Activated CD8-positive, alpha-beta T cell treated with anti-CD3 and anti-CD28 coated beads for 36 hours (primary cell): ENCODE measurements at places on chromosomes 7 and 10. TPM values are rescaled to one million over a fixed set of nuclear protein-coding genes. Genes with fewer than 3 reads are reported as not detected.

The EFCAB10 gene
- not detected for total RNA-seq

The ZYX gene
- total RNA-seq = 111 TPM

The DNAJC30 gene
- 6.7 TPM for total RNA-seq

The BRAF gene
- total RNA-seq = 30.6 TPM

GRCh38 chr7:80640846-80641245 is 2.4 kb downstream of the CD36 start:
- no peak for DNase-seq

DNA sequence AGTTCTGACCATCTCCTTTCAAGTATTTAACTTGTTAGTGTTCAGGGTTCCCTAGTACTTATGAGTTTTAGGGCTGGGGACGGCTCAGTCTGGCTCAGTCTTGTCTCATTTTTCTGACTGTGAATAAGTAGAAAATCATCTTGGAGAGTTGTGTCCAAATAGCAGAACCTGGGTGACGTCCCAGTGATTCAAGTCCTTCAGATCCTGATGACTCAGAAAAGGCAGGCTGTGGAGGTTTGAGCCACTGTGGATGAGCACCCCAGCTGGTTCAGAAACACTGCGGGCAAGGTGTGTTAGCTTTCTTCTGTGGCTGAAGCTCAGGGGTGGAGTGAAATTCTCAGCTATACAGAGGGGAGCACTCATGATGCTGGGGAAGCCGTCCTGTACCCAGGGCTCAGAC is 154.4 kb upstream of the NPY start:
- DNase-seq = no peak

- DNase-seq = peak; percentile 98
Measured at GRCh38 chr7:142808802-142809583, 38.2 kb downstream of the PRSS2 start.

- no peak for DNase-seq
Measured at GRCh38 chr7:121034929-121035328, 46.4 kb downstream of the CPED1 start.

GRCh38 chr7:55527307-55527706 is 45.0 kb downstream of the VOPP1 start:
- DNase-seq = no peak

DNA sequence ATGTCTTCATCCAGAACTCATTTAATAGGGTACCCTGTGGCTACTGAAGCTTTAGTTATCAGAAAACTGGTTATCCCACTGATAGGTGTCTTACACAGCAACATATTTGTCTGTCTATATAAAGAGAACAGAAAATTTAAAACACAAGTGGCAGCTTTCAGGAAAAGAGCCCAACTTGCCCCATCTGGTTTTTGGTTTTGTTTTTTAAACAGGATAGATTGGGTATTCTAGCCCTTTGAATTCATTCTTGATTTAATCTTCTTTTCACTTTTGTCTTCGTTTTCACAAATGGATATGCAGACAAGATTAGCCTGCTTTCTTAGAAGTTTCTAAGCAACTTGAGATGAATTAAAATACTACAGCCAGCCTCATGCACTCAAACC is 91.3 kb downstream of the KLF6 start:
- DNase-seq = no peak

GRCh38 chr7:88465600-88465999 is 158.9 kb upstream of the STEAP4 start:
- no peak for DNase-seq

DNA sequence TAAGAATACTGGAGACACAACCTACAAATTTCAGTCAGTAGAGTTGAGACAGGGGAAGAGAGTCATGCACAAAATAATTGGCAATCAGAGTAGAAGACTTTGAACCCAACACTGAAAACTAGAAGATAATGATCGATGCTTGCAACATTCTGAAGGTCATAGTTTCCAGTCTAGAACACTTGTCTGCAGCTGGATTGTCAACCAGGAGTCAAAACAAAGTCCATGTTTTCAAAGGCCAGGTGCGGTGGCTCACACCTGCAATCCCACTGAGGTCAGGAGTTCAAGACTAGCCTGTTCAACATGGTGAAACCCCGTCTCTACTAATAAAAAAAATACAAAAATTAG is 26.8 kb upstream of the SMURF1 start:
- no peak for DNase-seq

DNA sequence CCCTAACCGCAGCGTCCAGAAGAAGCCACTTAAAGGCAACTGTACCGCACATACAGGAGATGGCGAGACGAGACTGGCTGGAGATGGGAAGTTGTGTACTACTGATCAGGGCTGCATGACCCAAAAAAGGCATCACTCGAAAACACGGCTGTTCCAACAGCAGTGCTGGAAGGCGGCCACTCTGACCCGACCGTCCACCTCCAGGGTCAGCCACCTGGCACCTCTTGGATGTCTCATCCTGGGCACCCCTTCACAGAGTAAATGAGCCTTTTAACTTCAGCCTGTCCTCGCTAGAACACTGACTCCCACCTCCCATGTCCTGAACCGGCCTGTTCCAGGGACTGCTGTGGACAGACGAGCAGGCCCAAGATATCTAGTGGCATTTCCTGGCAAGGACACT is 180.7 kb downstream of the DIP2C start:
- no peak for DNase-seq
